Hematopoietic multipotent progenitor cell treated with erythropoietin and hydrocortisone succinate and interleukin-3 and kit ligand, for 17 days (in vitro differentiated cells): ENCODE measurements at places on chromosomes 7 and 10.

DNA sequence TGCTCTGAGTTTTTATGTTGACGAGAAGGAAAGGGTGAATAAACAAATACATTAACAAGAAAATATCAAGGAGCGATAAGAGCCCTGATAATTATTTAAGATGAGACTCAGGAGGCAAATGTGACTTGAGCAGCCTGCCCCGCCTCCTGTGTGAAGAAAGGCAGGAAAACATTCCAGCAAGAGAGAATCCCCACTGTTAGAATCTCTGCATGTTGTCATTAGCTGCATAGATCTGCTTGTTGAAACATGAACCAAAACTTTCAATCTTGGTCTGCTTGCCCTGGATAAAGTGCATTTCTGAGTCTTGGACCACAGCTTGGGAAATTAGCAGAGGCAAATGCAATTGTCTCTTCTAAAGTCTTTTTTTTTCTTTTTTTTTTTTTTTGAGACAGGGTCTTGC is 120.0 kb downstream of the DPP6 start:
- DNase-seq = no peak

- DNase-seq = no peak
Observed at GRCh38 chr10:79259834-79260233, 87.4 kb upstream of the PPIF start.

- no peak for DNase-seq
Observed at GRCh38 chr7:80763289-80763688, 124.8 kb downstream of the CD36 start.

GRCh38 chr10:44306762-44307161 is 78.1 kb downstream of the CXCL12 start:
- no peak for DNase-seq

DNA sequence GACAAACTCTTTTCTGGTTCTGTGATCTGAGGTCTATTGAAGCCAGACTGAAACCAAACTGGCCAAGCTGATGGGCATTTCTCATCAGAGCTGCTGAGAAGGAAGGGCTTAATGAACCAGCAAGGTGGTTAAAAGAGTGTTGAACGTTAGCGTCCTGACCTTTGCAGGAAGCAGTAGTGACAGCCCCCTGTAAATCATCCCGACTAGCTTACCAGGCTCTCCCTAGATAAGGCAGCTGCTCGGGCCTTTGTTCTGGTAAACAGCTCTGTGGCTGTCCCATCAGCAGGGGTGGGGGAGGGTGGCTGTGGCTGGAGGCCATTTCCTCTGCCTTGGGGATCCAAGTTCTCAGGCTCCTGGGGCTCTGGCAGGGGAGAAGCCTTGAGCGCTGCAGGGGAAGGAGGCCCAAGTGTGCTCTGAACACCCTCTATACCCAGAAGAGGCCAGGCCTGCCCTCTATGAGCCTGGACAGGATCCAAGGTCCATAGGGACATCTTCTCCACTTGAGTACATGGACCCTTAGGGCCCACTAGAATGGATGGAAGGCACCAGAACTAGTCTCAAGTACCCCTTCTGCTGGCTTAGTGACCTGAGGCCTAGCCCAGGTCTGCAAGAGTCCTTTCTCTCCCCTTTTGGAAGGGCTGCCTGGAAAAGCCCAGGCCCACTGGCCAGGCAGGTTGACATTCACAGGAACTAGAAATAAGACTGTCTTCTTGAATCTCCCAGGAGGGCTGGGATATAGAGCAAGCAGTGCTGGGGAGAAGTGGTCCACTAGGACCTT is 134.6 kb downstream of the ARHGAP22 start:
- DNase-seq = no peak

GRCh38 chr10:34612446-34612845 is 202.7 kb downstream of the PARD3 start:
- no peak for DNase-seq

DNA sequence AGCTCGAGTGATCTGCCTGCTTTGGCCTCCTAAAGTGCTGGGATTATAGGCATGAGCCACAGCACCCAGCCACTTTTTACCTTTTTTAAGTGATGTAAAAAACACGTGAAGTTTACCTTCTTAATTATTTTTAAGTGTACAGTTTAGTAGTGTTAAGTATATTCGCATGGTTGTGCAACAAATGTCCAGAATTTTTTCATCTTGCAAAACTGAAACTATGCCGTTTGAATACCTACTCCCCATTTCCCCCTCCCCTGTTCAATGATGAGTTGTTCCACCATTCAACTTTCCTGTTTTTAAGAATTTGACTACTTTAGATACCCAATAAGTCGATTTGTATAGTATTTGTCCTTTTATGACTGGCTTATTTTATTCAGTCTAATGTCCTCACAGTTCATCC is 10.9 kb downstream of the NRBF2 start:
- DNase-seq = no peak

GRCh38 chr10:110737886-110738634 is 93.9 kb downstream of the RBM20 start:
- no peak for DNase-seq

DNA sequence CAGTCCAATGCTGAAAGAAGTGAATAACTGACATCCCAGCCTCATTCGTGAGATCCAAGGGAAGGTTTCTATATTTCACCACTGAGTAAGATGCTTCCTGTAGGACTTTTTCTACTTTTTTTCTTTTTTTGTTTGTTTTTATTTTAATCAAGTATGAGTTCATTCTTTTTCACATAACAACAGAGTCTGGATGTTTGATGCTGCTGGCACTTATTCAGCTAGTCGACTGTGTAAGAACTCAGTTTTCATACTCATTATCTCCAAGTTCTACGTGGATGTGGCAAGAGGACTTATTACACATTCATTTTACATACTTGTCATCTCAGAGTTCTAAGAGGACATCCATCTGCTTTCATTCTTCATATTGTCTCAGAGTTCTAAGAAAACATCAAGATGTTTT is 86.9 kb downstream of the CPXM2 start:
- DNase-seq = no peak

DNA sequence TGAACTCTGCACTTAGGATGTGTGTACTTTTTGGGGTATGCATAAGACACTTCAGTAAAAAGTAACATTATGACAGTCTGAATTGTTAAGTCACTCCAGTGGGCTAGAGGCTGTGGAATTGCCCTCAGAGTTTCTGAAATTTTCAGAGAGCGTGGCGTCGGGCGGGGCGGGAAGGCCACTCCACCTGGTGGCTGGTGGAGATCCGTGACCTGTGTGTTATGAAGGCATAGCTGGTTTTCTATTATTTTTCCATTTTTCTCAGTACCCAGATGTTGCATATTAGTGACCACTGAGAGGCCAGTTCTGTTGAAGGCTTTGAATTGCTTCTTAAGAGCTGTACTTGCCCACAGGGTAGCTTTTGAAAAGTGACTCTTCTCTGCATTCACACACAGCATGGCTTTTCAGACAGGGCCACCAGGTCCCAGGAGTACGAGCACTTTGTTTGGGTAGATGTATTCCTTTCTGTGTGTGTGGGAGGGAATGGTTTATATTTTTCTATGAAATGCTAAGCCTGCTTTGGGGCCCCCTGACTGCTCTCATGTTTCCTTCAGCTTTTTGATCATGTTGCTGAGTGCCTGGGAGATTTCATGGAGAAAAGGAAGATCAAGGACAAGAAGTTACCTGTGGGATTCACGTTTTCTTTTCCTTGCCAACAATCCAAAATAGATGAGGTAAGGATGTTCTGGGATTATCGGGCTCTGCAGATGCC is 52.3 kb downstream of the TACR2 start:
- no peak for DNase-seq

DNA sequence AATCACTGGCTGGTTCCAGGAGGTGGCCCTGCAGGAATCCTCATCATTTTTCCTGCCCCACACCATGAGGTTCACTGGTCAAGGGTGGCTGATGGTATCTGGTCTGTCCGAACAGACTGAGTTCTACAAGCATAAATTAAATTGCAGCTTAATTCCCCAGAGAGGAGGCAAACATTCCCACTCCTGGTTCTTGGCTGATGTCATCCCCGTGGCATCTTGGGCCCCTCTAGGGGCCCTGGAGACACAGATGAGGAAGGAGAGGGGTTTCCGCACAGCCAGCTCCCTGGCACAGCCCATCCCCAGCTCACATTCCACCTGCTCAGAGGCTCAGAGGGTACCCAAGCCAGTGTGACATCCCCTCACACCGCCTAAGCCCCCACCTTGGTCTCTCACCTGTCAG is 5.3 kb upstream of the KLRG2 start:
- no peak for DNase-seq

- no peak for DNase-seq
Observed at GRCh38 chr7:123876557-123877256, 31.7 kb downstream of the HYAL4 start.

DNA sequence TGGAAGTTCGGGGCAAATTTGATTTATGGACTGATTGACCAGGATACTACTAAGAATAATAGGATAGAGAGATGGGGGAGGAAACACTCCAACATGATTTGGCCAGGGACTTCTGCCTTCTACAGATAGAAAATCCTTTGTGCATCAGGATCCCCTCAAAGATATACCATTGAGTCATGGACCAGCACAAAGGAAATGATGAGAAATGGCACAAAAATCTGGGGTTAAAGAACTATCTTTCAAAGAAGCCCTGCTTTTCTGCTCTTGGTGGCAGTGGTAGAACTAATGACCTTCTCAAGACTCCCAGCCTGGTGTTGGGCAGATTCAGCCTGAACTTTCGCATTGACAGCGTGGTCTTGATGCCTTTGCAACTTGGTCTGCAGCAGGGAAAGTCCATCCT is 27.6 kb upstream of the LAMB1 start:
- no peak for DNase-seq

- no peak for DNase-seq
Observed at GRCh38 chr7:108171164-108171563, 41.0 kb upstream of the LAMB4 start.

GRCh38 chr7:36514289-36515243 is 124.9 kb downstream of the ANLN start:
- no peak for DNase-seq

- peak; percentile 25 for DNase-seq
Observed at GRCh38 chr10:48215486-48216203, 58.9 kb downstream of the FRMPD2 start.

- DNase-seq = no peak
Observed at GRCh38 chr10:75018251-75018650, 93.2 kb upstream of the SAMD8 start.

DNA sequence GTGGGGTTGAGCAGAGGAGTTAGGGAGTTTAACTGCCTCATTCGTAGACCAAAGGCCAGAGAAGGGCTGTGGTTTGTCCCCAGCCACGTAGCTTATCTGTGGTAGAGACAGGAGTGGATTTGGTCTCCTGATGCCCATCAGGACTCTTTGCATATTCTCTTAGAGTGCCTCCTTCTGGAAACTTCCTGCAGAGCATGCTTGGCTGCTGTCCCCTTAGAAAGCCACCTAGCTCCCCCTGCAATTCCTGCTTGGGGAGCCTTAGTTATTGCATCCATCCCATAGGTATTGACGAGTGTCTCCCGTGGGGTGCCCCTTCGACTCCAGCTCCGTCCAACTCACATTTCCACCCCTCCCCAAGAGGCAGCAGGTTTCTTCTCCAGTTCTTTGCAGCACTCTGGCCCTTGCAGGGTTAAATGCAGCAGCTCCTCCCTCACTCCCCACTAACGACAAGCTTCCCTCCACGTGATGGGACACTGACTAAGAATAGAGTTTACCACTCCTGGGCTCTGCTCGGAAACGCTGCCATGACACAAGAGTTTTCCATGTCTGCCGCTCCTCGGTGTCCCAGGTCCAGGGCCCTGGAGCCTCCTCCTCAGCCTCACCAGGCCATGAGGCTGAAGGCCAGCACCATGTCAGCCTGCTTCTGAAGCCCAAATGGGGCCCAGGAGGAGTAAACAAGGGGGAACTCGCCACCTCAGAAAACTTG is 147.8 kb upstream of the UNC5B start:
- no peak for DNase-seq

DNA sequence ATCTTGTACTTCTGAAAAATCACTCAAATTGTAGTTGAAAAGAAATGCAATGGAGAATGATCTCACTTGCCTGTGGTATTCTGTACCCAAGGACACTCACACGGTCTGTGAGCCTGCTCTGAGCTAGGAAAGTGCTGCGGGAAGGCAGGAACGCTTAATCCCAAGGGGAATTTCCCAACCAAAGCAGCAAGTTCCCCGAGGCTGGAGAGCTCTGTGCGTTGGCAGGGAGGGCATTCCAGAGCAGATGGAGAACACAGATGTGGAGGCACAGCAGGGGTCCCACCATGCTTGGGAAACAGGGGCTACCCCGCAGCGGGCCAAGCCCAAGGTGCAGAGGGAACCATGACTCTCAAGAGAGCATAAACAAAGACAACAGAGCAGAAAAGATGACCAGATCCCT is 13.6 kb downstream of the SVIL start:
- DNase-seq = no peak

- no peak for DNase-seq
Observed at GRCh38 chr7:24656608-24657007, 83.4 kb downstream of the PALS2 start.

DNA sequence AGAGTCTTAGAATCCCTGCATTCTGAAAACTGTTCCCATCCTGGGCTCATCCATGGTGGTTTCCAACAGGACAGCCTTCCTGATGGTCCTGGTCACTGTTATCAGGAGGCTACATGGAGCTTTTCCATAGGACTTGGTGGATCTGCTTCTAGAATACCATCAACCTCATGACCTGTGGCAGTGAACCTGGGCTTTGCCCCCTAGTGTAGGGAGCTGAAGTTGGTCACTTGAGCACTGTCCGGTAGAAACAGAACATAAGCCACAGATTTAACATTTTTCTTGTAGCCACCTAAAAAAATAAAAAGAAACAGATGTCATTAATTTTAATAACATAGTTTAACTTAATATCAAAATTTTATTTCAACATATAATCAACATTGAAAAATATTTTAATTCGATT is 165.8 kb downstream of the TMEM178B start:
- no peak for DNase-seq

DNA sequence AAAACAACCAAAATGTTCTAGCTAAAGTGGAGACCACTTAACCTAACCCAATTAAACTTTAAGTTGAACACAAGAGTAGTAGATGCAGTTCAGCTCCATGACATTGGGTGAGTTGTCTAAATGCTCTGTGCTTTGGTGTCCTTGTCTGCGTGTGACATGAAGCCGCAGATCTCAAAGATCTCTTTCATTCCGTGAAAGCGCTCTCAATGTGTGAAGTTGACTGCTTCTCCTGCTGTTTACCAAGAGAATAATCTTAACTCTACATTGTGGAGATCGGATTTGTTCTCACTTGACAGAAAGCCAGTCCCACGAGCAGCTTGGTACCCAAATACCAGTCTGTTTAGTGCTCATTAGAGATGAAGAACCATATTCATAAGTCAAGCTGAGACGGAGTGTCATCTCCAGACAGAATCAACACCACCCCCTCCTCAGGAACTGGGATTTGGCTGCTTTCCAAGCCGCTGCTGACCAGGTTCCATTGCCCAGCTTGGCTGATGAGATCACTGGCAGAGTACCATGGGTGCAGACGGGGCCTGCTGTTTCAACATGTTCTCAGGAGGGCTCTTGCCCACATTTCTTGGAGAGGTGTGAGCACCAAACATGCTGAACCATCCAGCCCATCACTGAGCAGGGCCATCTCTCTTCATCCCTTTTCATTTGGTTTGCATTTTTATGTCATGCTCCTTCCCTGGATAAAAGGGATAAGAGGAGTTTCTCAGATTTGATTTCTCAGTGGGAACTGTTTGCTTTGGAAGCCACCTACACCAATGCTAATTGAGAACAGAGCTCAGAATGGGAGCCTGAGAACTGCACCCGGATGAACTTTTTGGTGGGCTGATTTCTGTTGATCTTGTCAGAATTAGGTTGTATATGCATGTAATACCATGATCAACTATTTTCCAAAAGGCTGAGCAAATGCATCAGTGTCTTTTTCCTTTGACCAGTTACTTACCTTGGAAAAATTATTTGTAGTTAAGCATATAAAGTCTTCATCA is 95.8 kb upstream of the AGBL3 start:
- DNase-seq = no peak
